SK-N-SH treated with all-trans-retinoic acid at 6 μM for 48 hours (cell line): ENCODE measurements at places on chromosomes 3 and 15.

GRCh38 chr15:63531586-63531985 lies 27.2 kb downstream of the USP3 start:
- peak; percentile 48; the same call in 2 of the 3 replicates for ATAC-seq

DNA sequence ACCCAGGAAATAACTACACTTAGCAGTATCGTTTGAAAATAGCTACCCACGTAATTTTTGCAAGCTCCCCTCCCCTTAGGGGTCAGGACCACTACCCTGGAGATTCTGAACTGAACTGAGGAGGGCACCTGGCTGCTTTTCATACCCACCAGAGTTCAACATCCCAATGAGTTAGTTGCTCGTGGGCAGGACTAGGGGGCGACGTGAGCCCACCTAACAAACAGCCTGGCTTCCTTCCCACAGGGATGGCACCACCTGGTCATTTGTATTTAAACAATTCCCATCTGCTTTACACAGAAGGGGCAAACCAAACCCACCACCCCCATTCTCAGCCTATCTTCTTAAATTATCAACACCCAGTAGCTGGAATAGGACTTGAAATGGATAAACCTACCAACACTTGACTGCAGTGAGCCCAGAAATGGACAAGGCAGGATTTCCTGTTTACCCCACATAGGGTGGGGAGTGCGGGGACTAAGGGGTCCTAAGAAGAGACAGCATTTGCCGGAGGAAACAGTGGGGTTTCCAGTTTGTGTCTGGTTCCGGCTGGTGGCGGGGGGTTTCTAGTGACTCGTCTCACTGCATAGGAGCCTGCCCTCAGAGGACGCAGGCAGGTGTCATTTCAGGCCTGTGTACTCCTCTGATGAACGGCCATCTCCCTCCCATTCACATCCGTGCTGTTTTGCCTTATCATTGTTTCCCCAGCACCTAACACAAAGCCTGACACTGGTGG lies 11.6 kb upstream of the VGLL4 start:
- peak; percentile 79 for ATAC-seq

DNA sequence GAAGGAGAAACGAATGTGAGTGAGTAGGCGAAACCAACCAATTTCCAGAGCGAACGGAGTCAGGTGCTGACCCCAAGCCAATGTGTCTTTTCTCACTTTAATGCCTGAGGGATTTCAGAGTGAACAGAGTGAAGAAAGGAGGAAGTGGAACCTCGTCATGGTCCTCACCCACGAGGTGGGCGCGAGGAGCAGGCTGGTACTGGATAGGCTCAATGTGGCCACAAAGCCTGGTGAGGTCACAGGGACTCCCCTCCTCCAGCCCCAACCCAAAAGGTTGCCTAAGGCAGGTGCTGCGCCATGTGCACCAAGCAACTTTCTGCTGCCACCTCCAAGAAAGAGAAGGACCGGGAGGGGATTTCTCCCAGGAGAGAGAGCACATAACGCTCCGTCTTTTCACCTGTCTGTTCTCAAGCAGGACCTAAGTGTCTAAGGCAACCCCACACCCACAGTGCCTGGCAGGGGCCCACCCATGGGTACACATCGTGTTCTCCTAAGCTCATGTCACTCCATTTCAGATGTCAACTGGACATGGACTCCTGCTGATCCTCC lies 3.8 kb downstream of the NRROS start:
- ATAC-seq = no peak

DNA sequence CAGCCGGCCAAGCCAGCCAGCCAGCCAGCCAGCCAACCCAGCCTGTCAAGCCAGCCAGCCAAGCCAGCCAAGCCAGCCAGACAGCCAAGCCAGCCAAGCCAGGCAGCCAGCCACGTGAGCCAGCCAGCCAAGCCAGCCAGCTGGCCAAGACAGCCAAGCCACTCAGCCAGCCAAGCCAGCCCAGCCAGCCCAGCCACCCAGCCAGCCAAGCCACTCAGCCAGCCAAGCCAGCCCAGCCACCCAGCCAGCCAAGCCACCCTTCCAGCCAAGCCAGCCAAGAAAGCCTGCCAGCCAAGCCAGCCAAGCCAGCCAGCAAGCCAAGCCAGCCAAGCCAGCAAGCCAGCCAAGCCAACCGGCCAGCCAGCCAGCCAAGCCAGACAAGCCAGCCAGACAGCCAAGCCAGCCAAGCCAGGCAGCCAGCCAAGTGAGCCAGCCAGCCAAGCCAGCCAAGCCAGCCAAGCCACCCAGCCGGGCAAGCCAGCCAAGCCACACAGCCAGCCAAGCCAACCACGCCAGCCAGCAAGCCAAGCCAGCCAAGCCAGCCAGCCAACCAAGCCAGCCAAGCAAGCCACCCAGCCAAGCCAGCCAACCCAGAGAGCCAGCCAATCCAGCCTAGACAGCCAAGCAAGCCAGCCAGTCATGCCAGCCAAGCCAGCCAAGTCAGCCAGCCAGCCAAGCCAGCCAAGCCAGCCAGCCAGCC lies 199.5 kb downstream of the GOLGA6L6 start:
- ATAC-seq = no peak; the same call in 2 of the 3 replicates

- ATAC-seq = 0 out of 3 replicates have a peak, but pooled peaks have one; percentile 39
These were observed 105.2 kb upstream of the BOC start for GRCh38 chr3:113105966-113106660.

DNA sequence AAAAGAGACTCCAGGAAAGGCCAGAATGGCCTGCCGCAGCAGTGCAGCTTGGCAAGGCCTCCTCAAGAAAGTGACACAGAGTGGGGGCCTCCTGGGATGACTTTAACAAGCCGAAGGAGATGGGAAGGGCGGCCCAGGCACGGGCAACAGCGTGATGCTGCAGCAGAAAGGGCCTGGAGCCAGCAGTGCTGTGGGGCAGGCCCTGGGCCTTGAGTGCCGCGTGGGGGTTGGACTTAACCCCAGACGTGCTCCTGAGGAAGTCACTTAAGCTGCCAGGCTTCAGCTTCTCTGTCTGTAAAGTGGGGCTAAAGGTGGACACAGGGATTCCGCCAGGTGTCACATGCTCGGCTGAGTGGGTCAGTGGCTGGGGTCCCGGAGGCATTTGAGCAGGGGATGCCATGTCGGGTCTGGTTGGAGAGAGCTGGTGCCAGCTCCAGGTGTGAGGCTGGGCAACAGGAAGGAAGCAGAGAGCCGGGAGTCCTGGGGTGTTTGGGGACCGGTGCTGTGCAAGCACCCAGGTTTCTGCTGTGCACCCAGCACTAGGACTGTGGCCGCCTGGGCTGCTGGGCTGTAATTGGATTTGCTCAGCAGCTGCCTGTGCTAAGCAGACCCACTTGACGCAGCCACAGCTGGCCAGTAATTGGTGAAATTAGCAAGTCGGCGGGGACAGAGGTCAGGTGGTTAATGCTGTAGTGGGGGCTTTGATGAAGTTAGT lies 7.8 kb downstream of the DNAJB8 start:
- no peak for ATAC-seq

- ATAC-seq = no peak
These were observed 52.4 kb downstream of the EIF4E3 start for GRCh38 chr3:71672807-71673206.

GRCh38 chr3:179166561-179167201 lies 18.5 kb downstream of the PIK3CA start:
- no peak for ATAC-seq

- ATAC-seq = no peak
These were observed 109.4 kb downstream of the ATP8B4 start for GRCh38 chr15:50009634-50010033.

GRCh38 chr3:125104639-125105038 lies 48.8 kb upstream of the HEG1 start:
- ATAC-seq = no peak

DNA sequence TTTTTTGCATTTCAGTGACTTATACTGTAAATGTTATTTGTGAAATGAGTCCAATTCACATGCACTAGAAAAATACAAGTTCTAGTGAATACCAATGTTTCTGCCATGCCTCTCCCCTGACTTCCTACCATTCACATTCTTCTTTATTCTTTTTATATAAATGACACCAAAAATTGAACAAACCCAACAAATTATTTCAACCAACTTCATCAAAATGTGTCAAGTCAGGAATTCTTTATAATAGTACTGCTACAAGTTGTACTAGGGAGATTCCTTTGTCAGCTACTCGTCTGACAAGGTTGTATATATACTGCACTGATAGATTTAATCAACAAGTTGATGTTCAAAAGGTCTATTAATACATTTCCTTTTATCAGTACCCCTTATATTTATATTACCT lies 3.0 kb downstream of the TBL1XR1 start:
- ATAC-seq = no peak

GRCh38 chr3:64082411-64082810 lies 59.1 kb upstream of the PSMD6 start:
- no peak for ATAC-seq

GRCh38 chr3:53188136-53188685 lies 27.2 kb downstream of the PRKCD start:
- ATAC-seq = no peak

- peak; percentile 63 for ATAC-seq
These were observed 135.0 kb upstream of the CTDSPL start for GRCh38 chr3:37726525-37727290.

DNA sequence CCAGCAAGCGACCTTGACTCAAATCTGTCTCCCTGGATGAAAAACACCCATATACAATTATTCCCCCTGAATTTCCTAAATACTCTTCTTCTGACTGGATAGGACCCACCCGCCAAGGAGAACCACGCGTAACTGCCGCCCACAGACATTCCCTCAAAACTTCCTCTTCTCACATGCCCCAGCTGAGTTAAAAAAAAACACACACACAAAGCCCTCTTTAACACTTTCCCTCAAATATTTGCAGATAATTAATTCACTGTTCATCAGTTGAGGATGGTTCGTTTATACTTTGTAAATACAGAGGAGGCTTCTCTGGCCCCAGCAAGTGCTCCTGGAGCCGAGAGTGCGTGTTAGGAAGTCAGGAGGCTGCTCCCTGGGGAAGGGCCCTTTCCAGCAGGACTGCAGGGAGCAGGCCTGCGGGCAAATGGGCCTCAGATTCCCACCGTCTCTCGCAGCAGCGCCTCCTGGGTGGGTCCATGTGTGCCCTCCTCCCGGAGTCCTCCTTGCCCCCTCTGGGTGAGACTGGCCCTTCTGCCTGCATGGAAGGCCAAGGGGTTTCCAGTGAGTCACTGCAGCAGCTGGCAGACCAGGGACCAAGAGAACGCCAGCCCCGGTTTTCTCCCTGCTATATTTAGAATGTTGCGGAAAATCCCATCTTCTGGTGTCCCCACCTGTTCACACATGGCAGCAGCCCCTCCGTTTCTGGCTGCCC lies 46.8 kb downstream of the MGLL start:
- ATAC-seq = peak; percentile 68

DNA sequence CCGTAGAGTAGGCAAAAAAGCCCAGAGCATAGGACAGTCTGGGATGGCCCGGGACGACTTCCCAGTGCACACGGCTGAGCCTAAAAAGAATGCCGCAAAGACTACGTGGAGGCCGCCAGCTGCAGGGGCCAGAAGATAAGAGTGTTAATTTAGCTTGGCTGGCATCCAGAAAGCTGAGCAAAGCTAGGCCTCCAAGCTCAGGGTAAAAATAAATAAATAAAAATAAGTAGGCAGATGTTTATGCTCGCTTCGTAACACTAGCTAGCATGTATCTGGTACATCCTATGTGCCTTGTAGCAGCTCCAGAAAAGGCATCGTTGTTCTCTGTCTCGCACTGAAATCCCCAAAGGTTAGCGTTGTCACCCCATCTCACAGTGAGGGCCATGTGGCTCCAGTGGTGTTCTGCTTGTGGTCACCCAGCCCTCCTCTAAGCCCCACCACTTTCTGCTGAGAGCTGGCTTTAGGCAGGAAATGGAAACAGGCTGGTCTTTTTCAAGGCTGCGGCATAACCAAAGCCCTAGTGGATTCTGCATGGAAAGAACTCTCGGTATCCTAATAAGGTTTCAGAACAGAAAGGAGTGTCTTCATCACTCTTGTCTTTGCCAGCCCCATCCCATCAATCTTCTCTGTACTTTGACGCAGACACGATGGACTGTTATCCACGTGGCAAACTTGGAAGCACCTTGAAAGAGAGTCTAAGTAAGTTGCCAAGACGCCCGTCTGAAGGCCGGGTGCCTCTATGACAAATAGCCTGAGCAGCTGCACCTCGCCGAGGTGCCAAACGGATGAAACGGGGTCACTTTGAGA lies 58.1 kb upstream of the MEF2A start:
- peak; percentile 56 for ATAC-seq

DNA sequence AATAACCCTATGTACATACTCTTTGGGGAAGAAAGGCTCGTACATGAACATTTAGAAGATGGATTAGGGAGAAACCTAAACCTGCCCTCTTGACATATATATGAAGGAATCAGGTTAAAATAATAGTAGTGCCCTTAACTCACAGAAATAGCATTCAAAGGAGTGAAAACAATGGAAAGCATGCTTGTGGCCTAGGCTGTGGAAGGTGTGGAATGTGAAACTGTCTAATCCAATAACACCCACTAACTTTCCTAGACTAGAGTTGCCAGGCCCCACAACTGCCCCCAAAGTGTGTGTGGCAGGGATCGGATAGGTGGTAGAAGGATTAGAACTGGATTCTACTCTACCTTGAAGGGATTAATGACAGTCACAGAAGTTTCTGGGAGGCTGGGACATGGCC lies 317.4 kb upstream of the LRRFIP2 start:
- ATAC-seq = peak; percentile 48; the same call in 2 of the 3 replicates

- peak; percentile 82 for ATAC-seq
These were observed 7.8 kb upstream of the STAC start for GRCh38 chr3:36372534-36372935.

- no peak for ATAC-seq
These were observed 70.5 kb downstream of the KLHL25 start for GRCh38 chr15:85723960-85724945.

DNA sequence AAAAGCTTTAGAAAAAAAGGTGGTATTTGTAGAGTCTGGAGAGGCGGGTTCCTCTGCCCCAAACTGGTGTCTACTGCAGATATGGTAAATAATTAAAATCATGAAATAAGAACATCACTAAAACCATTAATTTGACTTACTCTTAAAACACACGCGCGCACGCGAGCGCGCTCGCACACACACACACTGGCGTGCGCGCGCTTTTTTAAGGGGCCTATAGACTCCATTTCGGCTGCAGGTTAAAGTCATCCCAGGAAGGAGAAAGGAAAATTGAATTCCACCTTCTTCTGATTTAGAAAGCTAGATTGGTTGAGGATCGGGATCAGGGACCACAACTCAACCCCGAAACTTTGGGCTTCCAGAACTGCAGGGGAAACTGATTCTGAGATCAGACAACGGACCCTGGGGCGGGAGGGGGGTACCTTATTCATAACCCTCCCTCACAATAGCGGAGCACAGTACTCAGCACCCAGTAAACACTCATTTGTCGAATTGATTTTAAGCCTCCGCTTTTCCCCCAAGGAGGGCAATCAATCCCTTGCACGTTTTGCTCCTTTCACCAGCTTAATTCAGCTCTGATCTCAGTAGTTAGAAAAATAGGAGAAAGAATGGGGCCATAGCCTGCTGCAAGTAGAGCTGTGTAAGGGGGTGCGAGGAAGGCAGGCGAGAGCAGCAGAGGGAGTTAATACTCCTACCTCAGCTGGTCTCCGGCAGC lies 509 bp upstream of the LRRC3B start:
- no peak for ATAC-seq

GRCh38 chr15:48250640-48251076 lies 44.6 kb downstream of the SLC12A1 start:
- peak; percentile 83 for ATAC-seq

DNA sequence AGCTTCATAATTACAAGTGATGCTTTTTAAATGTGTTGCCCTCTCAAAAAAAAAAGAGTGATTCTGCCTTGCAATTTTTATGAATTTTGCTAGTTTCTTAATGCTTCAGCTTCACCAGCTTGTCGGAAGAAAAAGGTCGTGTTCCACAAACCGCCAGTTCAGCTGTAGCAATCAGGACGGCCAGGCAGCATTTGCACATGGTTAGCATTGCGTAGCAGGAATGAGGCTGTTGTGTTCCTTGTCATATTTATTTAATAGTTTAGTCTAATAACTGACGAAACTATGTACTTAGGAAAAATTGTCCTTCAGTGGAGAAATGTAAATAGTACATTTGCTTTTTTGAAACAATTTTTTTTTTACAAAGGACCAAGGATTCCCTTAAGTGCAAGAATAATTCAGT lies 64.9 kb upstream of the SELENOK start:
- no peak for ATAC-seq
